ENCODE measurements at places on chromosomes 1 and 21.
A peak's percentile ranks its signal among the peaks of the same experiment; 100 is the strongest.

DNA sequence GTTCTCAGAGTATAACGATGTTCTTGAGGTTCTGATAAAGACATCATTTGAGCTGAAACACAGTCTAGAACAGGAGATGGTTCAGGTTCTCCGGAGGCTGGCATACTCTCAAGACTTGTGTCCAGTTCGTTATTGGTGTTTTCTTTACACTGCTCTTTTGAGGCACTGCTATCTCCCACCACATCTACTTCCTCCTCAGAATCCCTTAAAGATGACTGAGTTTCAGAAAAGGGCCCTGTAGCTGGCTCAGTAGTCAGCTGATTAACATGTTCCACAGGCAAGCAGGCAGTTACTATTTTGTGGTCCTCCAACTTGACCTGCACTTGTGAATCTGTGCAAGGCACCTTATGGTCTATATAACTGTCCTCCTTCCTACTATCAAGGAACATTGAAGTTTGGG lies 50.2 kb downstream of the ZZZ3 start:
- DNase-seq, result no peak

DNA sequence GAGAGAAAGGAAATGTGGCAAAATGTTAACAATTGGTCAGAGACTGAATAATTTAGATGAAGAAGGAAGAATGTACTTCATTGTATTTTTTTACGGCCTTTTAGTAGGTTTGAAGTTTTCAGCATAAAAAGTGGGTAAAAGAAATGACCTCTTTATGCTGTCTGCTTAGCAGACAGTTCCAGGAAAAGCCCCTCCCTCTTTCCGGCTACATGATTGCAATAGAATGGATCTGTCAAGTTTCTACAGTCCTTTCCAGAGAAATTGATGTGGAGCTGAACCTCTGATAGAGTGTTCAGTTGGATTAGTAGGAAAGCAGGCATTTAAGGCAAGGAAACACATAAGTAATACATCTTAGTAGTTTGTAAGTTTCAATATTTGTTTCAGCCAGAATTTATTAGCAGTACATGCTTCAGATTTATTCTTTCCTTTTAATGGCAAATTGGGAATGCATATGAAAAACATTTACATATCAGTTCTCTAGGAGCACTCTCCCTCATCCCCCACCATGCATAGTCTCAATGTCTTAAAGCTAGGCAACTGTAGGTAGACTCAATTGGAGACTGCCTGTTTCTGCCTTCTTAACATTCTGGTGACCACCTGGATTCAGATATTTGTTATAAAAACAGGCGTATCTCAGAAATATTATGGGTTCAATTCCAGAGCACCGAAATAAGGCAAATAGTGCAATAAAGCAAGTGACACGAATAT lies 36.4 kb downstream of the HS2ST1 start:
- DNase-seq, result no peak

DNA sequence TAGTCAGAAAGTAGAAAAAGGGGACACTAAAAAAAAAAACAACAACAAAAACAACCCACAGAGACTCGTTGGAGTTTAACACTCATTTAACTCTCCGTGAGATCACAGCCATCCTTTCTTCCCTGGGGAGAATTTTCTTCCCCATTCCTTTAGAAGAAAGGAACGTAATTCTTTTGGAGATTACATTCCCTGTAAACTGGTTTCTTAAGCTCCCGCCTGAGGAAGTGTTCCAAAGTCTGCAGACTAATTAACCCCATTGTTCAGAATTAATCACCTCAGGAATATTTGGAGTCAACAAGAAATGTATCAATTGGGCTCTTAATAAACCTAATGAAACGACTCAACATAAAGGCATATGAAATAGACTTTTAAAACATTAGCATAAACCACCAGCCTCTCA lies 228.2 kb upstream of the CSF3R start:
- DNase-seq, result no peak

DNA sequence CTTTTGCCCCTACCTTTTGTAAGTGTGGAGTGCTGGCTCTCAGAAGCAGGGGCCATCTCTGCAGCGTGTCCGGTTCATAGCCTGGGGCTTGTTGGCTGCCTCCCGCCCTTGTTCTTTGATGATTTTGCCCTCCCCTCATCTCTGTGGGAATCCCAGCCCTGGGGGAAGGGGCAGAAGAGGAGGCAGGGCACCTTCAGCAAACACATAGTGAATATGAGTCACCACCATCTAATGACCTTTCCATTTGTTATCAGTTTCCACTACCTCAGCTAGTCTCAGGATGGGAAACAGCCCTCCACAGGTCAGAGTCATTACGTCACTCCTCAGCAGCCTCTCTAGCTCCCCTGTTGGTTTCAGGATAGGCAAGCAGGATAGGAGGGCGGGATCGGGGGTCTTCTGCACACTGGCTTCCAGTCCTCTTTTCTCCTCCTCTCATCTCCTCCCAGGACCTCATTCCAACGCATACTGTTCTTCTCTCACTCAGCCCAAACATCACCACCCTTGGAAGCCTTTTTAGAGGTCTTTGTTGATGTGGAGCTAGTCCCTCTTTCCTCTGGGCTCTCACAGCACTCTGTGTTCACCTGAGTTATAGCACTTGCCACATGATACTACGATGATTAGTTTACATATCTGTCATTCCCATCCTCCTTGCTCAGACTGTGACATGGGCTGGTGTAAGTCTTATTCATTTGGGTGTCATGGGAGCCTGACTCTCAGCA lies 15.8 kb downstream of the GADD45A start:
- peak; percentile 79 for DNase-seq

GRCh38 chr1:31216016-31216415 lies 23.7 kb downstream of the NKAIN1 start:
- no peak for DNase-seq

DNA sequence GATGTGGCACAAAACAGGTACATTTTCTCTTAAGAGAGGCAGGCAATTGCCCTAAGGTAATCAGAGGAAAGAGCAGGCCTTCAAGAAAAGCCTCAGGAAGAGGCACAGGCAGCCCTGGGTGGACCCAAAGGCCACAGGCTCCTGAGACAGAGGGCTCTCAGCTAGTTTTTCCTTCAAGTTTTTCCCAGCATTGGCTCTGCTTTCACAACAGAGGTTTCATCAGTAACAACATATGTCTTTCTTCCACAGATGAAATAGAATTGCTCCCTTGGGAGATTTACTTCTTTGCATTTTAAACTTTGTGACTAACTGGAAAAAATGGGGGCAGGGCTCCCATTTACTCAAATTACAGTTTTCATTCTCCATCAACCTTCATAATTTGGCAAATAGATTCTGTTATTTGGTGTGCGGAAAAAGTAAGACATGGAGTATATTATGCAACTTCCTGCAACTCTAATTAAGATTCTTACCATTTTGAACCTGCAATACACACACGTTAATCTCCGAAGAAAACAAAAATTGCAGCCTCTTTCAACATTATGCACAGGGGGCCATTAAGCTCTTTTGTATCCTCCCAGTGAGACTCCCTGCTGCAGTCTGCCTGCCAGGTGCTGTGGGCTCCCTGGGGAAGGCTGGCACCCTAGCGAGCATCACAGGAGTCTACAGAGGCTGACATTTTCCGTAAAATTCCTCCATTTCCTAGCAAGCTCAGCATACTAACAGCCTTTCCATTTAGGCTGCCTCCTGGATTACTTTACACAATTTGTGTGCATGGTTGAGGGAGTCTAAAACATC lies 282.3 kb downstream of the USH2A start:
- no peak for DNase-seq

DNA sequence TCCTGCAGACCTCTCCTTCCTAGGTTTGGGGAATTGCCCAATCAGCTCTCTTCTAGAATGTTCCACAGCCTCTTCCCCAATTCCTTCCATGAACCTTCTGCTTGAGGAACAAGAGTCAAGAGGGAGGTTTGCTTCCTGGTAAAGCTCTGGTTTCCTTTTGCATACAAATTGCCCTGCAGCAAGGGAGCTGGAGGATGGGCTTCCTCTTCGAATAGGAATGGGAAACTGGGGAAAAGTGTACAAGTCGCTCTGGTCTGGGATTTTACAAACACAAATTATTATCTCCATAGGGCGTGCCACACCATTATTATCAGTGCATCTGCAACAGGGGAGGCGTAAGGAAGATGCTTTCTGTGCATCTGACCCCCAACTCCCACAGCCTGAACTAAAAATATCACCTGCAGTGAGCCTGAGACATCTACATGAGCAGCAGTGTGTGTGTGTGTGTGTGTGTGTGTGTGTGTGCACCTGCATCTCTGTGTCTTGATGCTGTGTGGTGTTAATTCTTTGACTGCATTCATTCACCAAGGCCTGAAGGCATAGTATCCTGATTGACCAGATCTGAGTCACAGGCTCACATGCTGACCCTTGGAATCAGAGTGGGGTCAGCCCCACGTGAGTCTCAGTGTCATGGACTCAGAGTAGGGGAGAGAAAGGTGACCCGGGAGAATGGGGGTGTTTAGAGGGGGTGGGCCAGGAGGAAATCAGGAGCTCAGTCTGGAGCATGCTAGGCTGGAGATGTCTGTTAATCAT lies 272.9 kb downstream of the KAZN start:
- no peak for DNase-seq

- no peak for DNase-seq
Observed at GRCh38 chr1:54811066-54811465, 9.9 kb upstream of the TTC22 start.

GRCh38 chr1:245412306-245412705 lies 257.5 kb downstream of the KIF26B start:
- DNase-seq, result no peak

GRCh38 chr1:119634016-119634415 lies 14.1 kb downstream of the ZNF697 start:
- DNase-seq, result no peak

DNA sequence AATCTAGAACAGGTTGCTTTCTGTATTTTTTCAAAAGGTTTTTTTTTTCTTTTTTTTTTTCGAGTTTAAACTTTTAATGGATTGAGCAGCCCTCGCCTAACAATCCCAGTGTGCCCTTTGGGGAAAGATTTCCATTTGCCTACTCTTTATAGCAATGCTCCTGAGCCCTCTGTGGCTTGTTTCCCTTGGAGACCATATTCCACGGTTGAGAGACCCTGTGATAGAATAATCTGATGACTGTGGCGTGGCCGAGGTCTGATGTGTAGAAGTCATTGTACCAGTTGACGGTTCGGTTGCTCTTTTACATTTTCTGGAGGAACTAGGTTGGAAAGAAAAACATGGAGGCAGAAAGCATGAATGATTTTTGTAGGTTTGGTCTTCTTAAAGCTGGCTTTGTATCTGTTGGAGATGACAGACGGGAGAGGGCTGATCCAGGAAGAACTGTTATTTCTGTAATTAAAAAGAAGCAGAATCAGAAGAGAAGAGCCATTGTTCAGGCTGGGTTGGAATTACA lies 305.7 kb upstream of the NRIP1 start:
- no peak for DNase-seq

GRCh38 chr1:116531917-116532316 lies 38.9 kb downstream of the CD58 start:
- DNase-seq, result no peak

GRCh38 chr1:57238233-57238781 lies 185.6 kb downstream of the DAB1 start:
- no peak for DNase-seq

- no peak for DNase-seq
Observed at GRCh38 chr1:1421147-1421906, at the start of gene ANKRD65. Gene ANKRD65 (minus strand): TSS chr1:1421276. CDS start chr1:1421005, 271 bp downstream.

- no peak for DNase-seq
Observed at GRCh38 chr1:57788313-57788712, 364.5 kb upstream of the DAB1 start.

DNA sequence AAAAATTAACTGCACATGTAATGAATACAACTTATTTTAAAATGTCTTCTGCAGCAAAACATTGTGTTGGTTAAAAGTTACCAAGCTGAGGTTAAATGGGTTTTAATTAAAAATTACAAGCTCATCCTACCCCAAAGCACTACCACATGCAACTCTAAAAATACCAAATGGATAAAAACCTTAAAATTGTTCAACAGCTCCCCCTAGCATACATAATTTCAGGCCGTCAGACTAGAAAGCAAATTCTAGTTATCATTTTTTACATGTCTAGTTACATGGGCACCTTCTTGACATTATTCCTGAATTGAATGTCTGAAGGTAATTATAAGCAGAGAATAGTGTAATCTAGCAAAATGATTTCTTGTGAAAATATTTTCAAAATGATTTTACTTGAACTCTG lies 176.5 kb downstream of the C1orf21 start:
- peak; percentile 16 for DNase-seq

GRCh38 chr1:97906567-97907241 lies 14.1 kb downstream of the DPYD start:
- peak; percentile 5 for DNase-seq

- no peak for DNase-seq
Observed at GRCh38 chr1:113455374-113455773, 65.1 kb downstream of the MAGI3 start.

GRCh38 chr21:43611598-43612369 lies 47.5 kb downstream of the HSF2BP start:
- peak; percentile 83 for DNase-seq

GRCh38 chr1:203567596-203567995 lies 59.0 kb upstream of the ATP2B4 start:
- no peak for DNase-seq

DNA sequence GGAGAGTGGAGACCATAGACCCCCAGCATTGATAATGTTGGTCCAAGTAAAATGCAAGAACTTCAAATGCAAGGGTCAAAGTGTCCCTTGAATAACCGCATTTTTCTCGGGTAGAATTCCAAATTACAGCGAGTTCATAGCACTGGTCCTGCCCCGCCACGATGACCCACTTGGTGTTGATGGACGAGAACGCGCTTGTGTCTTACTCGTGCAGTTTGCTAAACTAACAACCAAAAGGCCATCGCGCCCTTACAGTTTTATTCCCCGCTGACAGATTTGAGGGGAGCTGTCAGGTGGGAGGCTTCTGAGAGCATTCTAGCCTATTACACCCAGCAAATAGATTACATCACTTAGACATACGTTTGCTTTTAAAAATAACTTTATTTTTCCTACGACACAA lies 17.3 kb upstream of the TSPEAR start:
- no peak for DNase-seq

Data from A549 (cell line).